Fibroblast of villous mesenchyme (primary cell): ENCODE measurements at places on chromosomes 3 and 15. TPM values are rescaled to one million over a fixed set of nuclear protein-coding genes. Genes with fewer than 3 reads are reported as not detected.

DNA sequence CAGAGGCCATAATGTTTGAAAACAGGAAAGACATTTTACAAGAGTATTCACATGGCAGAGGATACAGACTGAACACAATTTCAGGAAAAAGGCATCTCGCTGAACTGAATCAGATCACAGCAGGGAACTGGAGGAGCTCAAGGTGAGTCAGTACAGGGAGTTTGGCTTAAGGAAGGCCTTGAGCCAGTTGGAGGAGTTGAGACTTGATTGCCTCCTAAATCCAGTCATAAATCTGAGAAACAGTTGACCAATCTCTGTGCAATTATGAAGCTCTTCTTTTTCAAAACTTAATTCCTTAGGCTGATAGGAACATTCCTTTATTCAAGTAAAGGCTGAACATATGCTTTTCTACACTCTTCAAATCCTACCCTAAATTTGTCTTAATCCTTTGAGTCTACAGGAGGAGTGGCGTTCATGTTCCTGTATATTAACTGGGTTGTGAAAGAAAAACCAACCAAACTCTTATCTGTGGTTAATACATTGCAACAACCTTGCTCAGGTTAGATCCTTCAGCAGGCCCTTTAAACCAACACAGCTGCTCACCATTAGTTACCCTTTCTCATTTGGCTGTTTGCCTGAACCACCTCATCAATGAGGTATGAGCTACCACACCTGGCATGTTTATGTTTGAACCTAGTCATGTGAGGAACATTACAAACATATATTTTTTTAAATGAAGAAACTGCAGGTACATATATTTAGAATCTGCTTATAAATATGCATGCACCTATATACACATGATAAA is 404.1 kb upstream of the ATP11B start:
- no peak for DNase-seq

GABRG3 gene
- not detected in 2 replicates for total RNA-seq

- no peak for DNase-seq
These were observed 345.3 kb upstream of the POU1F1 start for GRCh38 chr3:87621667-87622066.

RARB gene
- 13.2 and 21.6 TPM in 2 replicates for total RNA-seq

- no peak for DNase-seq
These were observed 36.0 kb upstream of the ZNF445 start for GRCh38 chr3:44513513-44513912.

DNA sequence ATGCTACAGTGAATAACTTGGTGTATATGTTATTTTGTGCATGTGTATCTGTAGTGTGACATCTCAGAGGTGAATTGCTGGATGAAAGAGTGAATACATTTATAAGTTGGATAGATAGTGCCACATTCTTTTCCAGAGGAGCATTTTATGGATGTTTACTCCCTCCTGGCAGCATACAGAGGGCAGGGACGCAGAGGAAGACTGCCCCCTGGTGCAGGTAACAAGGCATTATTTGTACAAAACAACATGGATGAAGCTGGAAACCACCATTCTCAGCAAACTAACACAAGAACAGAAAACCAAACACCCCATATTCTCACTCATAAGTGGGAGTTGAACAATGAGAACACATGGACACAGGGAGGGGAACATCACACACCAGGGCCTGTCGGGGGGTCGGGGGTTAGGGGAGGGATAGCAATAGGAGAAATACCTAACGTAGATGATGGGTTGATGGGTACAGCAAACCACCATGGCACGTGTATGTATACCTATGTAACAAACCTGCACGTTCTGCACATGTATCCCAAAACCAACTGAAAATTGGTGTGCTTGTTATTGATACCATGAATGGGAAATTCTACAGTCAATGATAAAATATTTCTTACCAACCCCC is 57.9 kb upstream of the CTXND1 start:
- peak; percentile 37 for DNase-seq

- DNase-seq: no peak
These were observed 799 bp downstream of the VPS33B start for GRCh38 chr15:91021516-91022074.
